ENCODE measurements at places on chromosomes 16 and 17. TPM values are rescaled to one million over a fixed set of nuclear protein-coding genes. Genes with fewer than 3 reads are reported as not detected.

DNA sequence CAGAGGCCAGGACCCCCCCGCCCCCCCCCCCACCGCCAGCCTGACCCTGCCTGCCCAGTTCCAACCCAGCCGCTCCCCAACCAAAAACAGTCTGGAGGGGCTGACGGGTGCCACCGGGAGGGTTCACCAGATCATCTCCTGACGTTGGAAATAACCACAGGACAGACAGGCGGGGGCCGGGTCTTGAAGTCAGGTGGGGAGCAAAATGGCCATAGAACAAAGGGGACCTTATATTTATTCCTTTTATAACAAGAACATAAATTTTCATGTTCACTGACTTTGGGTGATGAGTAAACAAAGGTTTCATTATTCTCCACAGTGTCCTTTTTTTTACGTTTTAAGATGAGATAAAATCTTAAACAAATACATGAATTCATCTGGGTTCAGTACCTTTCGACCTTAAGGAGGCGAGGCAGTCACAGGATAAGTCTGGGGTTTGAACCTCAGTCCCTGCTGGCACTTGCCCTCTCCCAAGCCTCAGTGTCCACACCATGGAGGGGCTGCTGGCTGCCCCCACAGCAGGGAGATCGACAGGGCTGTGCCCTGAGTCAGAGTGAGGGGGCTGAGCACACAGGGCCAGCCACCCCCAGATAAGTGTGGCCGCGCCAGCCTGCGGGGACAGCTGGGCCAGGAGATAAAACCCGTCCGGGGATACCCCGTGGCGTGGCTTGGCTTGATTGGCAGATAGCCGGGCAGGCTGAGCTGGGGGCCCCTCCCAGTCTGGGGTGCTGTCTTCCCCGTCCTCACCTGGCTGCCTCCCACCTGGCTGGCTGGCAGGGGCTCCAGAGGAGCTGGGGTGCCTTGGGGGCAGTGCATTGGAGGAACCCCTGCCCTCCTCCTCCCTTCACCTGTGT lies 15.0 kb downstream of the SLC7A5 start:
- DNase-seq, result peak; percentile 61

- DNase-seq, result no peak
Observed at GRCh38 chr16:15780805-15781204, 76.0 kb downstream of the MYH11 start.

- DNase-seq, result no peak
Observed at GRCh38 chr17:67270416-67270815, 25.4 kb upstream of the HELZ start.

DNA sequence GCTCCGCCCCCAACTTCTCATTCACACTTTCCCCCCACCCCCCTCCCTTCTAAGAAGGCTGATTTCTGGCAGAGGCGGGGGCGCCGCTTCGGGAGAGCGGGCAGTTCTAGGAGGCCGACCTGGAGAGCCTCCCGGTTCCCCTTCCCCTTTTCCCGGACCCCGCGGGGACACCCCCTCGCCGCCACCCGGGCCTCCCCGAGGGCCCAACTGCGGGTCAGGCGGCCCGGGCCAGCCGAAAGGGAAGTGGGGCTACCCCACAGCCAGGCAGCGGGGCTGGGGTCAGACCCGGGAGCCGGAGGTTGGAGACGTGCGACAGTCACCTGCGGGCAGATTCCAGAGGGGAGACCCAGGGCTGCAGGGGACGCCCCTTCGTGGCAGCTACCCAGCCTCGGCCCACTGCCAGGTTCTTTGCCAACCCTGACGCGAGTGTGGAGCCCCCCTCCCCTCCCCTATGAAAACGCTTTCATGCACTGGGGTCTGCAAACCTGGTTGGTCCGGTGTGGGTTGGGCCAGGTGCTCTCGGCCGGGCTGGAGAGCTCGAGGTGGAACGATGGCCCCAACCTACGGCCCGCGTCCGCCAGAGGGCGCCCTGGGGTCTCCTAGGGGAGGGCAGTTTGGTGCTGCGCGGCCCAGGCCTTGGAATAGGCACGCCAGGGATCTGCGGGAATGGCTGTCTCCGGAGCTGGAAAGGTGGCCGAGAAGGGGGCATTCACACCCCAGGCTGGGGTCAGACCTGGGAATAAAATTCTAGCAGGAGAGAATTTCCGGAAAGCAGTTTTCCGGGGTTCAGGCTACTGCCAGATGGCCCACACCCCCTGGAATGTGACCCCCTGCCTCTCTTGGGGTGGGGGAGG lies 721 bp upstream of the SOCS3 start:
- peak; percentile 98 for DNase-seq

DNA sequence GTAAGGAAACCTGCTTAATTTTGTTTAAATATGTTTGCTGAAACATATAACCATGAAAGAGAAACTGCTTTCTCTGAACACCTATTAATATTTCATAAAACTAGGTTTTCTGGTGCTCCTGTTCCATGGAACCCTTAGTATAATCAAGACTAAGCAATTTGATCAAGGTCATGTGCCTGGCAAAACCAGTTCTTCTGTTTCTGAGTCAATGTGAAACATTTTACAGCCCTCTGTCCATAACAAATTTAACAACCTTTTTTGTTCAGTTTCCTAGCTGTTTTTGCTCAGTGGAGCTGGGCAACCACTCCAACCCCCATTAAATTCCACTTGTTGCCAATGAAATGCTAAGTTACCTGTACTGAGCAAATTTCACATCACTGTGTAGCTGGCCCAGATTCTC lies 344.0 kb downstream of the CA10 start:
- DNase-seq, result peak; percentile 47

DNA sequence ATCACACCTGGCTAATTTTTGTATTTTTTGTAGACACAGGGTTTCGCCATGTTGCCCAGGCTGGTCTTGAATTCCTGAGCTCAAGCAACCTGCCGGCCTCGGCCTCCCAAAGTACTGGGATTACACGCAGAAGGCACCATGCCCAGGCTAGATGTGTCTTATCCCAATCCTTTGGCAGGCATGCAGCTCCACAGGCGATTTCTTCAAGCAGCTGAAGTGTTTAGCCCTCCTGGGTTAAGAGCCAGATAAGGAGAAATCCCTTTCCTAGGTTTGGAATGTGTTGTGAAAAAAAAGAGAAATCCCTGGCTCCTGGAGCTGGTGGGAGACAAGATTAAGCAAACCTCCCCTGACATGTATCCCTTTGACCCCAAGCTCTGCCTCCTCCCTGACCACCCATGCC lies 2.1 kb upstream of the NHERF1 start:
- DNase-seq, result no peak

Gene SOX9
- 34.9 TPM for total RNA-seq

Gene KCNAB3
- total RNA-seq, result 7.0 TPM

Gene INCA1
- total RNA-seq, result not detected

Gene MC1R
- 1.8 TPM for total RNA-seq

Gene MT1E
- total RNA-seq, result 423 TPM

Gene CFAP97D1
- not detected for total RNA-seq

Gene KLHDC4
- 119 TPM for total RNA-seq

Gene ZG16B
- not detected for total RNA-seq
